ENCODE measurements at places on chromosomes 7 and 10. TPM values are rescaled to one million over a fixed set of nuclear protein-coding genes. Genes with fewer than 3 reads are reported as not detected.

Gene UCMA
- total RNA-seq = not detected

Gene PDAP1
- total RNA-seq = 91.9 TPM

Gene KLF14
- 0.13 TPM for total RNA-seq

Gene PPP3CB
- total RNA-seq = 68.7 TPM

Gene RBP3
- total RNA-seq = not detected

Gene SUN3
- total RNA-seq = not detected

Gene GAD2
- not detected for total RNA-seq

Gene GPR15LG
- not detected for total RNA-seq

Gene EN2
- total RNA-seq = not detected

Gene ATP6V1F
- 108 TPM for total RNA-seq

Gene GCK
- total RNA-seq = 3.3 TPM

Gene DPP6
- 0.08 TPM for total RNA-seq

Gene SPDYE2
- total RNA-seq = 0.31 TPM

Gene STOX1
- 0.12 TPM for total RNA-seq

Gene DKK1
- total RNA-seq = not detected

Gene TSPAN12
- 74.7 TPM for total RNA-seq

Gene CPXM2
- 6.8 TPM for total RNA-seq

Gene ITPRID1
- total RNA-seq = not detected

Gene ANKRD22
- 0.14 TPM for total RNA-seq

Gene ACTL6B
- not detected for total RNA-seq

Gene LIPJ
- total RNA-seq = not detected

Gene SOSTDC1
- not detected for total RNA-seq

Gene TUBB8
- not detected for total RNA-seq

Gene TRPV5
- total RNA-seq = not detected

Gene COL17A1
- 0.10 TPM for total RNA-seq

Gene DGKI
- 0.87 TPM for total RNA-seq

Gene TRIM73
- 2.1 TPM for total RNA-seq

Gene THSD7A
- 2.6 TPM for total RNA-seq

Gene NKX2-3
- not detected for total RNA-seq

Gene GPR85
- 1.4 TPM for total RNA-seq

Gene CNPY1
- total RNA-seq = not detected

Gene ASAH2
- total RNA-seq = 1.9 TPM

Gene CCNJ
- 2.4 TPM for total RNA-seq

Gene SLK
- total RNA-seq = 40.8 TPM

Gene METTL27
- 0.51 TPM for total RNA-seq

Gene TEX47
- not detected for total RNA-seq

Gene HMX2
- not detected for total RNA-seq

Gene CRHR2
- total RNA-seq = 0.37 TPM
